ENCODE measurements at places on chromosomes 2 and 18.
A peak's percentile ranks its signal among the peaks of the same experiment; 100 is the strongest.

- no peak for DNase-seq
Observed at GRCh38 chr2:54859997-54860701, 136.7 kb downstream of the EML6 start.

- DNase-seq: no peak
Observed at GRCh38 chr18:62900132-62900883, 185.0 kb downstream of the PHLPP1 start.

GRCh38 chr2:30565851-30566358 lies 118.9 kb downstream of the LCLAT1 start:
- no peak for DNase-seq

GRCh38 chr2:102446936-102447335 lies 24.0 kb downstream of the IL18RAP start:
- no peak for DNase-seq

DNA sequence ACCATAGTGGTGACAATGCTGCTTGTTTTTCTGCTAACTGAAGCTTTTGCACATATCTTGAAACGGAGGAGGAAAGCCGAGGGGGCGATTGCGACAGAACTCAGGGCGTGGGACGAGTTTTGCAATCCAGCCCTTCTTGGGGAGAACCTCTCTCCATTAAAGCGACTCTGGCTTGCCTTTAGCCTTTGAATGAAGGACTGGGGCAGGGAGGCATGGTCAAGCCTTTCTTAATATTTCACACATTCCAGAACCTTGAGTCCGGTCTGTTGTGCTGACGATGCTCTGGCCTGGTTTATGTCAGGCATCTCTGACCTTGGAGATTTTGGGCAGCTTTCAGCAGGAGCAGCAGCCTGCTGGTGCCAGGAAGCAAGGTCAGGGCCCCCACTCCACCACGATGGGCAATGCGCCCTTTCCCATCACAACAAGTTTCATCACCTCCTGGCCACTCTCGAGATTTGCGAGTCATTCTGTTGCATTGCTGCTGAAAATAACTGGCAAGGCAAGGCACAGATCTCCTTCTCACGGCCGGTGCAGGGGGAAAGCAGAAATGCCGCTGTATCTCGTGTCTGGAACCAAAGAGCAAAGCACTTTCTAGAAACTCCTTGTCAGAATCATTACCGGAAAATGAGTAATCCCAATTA lies 10.8 kb downstream of the EMILIN2 start:
- no peak for DNase-seq

DNA sequence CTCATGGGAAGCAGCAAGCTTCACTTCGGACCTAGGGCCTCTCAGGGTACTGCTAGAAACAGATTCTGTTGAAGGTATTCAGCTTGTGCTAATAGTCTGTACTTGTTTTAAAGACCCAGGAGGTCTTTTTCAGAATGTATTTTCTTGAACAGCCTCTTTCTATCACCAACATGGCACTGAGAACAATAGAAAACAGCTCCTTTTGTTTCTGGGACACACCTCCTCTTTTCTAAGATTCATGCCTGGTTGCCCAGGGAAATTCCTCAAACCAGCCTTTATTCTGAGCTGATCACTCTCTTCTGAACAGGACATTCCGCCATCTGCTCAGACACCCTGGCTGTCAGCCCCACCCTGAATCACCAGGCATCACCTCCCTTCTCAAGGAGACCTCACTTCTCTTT lies 389.6 kb downstream of the TGIF1 start:
- DNase-seq: no peak

- no peak for DNase-seq
Observed at GRCh38 chr2:166932032-166932431, 43.8 kb downstream of the XIRP2 start.

DNA sequence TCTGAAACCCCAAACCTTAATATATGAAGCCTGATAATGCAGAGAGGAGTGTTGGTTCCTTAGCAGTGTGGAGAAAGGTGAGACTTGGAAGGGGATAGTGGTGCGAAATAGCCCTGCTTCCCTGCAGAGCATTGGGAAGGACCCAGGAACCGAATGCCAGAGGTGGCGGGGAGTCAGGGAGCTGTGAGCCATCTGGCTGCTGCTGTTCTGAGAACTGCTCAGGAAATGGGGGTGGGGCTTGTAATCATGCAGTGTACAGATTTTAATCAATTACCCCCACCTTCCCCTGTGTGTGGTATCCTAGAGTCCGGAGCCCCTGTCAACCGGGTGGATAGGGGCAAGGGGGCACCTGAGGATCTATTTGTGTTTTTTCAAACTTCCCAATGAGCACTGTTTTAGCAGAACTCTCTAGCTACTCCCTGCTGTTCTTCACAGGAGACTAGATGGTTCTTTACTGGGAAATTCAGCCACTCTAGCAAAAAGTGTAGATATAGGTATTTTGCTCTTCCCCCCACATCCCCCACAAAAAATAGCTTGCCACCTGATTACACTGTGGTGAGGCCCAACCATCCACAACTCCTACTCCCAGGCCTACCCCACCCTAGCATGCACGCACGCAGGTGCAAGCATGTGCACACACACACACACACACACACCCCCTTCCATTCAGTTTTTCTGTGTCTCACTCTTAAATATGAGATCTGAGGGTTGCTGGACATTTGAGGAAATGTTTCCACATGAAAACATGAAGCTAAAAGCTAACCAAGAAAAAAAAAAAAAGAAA lies 30.1 kb upstream of the MBOAT2 start:
- DNase-seq: peak; percentile 24

DNA sequence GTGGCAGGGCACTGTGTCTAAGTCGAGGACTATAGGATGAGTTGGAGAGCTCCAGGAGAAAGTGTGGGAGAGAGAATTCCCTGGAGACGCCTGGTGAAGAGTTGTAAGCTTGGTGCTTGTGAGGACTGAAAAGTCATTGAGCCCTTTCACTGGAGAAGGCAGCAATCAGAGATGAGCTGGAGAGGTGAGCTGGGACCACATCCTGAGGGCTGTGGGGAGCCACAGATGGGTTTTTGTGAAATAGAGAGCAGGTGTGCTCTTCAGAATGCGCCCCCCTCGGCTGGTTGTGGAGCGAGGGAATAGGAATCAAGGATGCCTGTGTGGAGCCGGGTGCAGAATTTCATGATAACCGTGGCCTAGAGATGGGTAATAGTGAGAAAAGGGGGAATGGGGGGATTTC lies 224.3 kb downstream of the KLHL29 start:
- DNase-seq: no peak

All from activated naive CD4-positive, alpha-beta T cell treated with anti-CD3 and anti-CD28 coated beads, Interleukin-2, amount 10 ng/mL, durations not matched to agents 7 days and 5 days (primary cell).